Activated CD8-positive, alpha-beta memory T cell treated with anti-CD3 and anti-CD28 coated beads for 1 hour (primary cell): ENCODE measurements at places on chromosomes 12 and 14.

DNA sequence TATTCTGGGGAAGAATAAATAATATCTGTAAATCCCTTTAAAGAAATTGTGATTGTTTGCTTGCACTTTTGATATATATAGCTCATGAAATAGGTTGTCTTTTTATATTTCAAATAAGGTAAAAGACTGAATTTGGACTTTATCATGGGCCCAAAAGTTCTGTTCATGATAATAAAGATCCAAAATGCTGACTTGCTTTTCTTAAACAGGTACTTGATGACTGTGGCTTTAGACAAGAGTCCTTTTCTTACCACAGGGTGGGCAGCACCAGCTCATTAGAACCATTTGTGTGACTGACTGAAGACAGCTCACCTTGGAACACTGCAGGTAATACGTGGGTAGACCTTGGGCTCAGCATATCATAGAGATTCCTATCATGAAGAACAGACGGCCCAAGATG lies 432.6 kb downstream of the ETNK1 start:
- DNase-seq = no peak

- no peak for DNase-seq
Observed at GRCh38 chr12:89305373-89305772, 46.9 kb downstream of the DUSP6 start.

- DNase-seq = no peak
Observed at GRCh38 chr14:51490205-51490604, 161.5 kb upstream of the FRMD6 start.

DNA sequence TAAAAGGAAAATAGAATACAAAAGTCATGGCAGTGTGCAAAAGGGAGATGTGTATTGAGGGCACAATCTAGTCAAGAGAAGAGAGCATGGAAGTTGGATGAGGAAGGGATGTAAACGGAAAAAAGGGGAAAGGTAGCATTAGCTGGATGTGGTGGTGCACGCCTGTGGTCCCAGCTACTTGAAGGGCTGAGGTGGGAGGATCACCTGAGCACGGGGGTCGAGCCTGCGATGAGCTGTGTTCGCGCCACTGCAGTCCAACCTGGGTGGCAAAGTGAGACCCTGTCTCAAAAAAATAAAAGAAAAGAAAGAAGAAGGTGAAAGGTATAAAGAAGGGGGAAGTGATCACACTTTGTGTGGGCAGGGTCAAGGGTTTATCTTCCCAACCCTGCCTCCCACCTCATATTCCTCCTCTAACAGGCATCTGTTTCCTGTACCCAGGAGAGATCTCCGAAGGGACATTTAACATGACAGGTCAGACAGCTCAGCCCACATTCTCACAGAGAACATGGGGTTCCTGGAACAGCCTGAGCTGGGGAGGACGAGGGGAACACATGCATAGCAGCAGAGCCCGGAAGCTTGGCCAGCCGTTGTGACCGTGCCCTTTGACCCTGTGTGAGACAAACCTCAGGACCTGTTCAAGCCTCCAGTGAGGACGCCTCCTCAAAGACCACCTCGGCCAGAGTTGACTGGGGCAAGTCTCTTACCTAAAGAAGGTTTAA lies 8.9 kb downstream of the RNASE11 start:
- DNase-seq = no peak

DNA sequence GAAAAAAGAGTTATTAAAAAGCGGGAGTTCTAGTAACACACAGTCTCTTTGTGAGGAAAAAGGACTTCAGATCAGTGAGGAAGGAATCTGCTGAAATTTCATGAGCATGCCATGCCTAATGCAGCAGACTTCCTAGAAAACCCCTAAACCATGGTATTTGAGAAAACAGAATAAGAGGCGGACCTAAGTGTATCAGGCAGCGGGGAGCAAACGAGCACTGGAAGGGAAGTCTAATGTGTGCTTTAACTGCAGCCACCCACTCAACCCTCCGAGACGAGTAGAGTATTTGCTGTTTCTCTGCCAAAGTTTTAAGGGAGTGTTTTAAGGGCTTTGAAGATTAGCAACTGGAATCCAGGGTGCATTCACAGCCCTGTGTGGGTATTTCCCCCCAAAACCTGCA lies 36.5 kb downstream of the ACADS start:
- no peak for DNase-seq

DNA sequence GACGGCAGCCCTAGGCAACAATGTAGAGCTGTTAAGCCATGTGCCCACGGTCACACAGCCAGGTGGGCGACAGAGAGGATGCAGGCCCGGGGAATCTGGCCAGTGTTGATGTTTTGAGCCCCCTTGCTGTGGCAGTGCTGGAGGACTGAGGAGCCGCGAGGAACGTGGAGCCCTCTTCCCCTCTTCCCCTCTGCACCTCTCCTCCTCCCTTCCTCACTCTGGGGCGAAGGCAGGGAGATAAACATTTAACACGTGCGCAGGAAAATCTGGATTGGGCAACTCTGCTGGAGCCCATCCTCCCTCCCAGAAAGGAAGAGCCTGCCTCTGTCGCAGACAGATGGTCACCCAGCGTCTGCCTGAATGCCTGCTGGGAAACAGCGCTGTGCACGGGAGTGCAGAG lies 376.8 kb downstream of the FUT8 start:
- no peak for DNase-seq

DNA sequence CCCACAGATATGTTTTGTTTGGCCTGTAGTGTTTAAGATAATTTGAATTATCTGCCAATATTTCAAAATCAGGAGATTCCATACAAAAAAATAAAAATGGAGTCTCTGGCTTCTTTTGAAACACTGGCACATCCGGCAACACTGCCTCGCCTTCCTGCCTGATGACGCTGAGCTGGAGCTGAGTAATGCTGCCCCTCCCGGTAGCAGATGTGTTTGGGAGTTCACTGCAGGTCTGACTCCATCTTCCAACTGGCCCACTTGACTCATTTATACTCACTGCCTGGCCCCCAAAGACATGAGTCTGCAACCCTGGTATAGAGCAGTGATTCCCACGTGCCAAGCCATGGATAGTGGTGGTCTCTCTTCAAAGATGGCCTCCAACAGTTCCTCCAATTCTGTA lies 7.4 kb downstream of the CIT start:
- DNase-seq = no peak

- no peak for DNase-seq
Observed at GRCh38 chr12:74152370-74152769, 385.3 kb upstream of the ATXN7L3B start.

DNA sequence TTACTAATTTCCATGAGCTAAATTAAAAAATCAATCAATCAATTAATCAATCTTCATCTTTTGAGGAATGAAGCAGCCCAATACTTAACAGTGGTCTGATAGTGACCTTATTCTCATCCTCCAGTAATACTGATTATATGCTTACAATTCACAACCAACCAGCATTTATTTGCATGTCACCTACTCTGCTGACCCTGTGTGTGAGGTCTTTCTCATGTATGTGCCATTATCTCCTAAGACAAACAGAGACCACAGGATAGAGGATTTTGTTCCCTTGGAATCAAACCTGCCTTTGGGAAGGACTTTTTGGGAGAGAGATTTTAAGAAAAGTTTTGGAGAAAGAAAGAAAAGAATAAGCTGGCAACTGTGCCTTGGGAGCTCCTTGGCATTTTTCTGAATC lies 197.2 kb downstream of the NRXN3 start:
- no peak for DNase-seq

- DNase-seq = no peak
Observed at GRCh38 chr14:93012951-93013719, 90.2 kb downstream of the CHGA start.

GRCh38 chr14:35399083-35399937 lies 5.2 kb downstream of the NFKBIA start:
- no peak for DNase-seq

DNA sequence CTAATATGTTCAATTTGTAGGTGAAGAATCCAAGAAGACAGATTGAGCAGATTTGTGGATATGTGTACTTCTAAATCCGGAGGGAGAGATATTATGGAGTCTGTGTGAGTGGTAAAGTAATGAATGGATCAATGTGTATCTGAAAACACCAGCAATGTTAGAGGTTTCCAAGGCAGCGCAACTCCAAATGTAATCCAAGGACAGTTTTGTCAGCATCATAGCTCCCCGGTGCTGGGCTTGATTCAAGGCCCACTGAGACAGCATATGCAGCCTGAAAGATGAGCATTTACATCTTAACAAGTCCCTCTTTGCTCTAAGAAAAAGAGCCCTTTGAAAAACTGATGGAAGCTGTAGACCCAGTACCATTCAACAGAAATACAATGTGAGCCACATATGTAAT lies 38.3 kb upstream of the FRMD6 start:
- DNase-seq = no peak

GRCh38 chr12:98513379-98514322 lies 1.7 kb upstream of the TMPO start:
- no peak for DNase-seq

DNA sequence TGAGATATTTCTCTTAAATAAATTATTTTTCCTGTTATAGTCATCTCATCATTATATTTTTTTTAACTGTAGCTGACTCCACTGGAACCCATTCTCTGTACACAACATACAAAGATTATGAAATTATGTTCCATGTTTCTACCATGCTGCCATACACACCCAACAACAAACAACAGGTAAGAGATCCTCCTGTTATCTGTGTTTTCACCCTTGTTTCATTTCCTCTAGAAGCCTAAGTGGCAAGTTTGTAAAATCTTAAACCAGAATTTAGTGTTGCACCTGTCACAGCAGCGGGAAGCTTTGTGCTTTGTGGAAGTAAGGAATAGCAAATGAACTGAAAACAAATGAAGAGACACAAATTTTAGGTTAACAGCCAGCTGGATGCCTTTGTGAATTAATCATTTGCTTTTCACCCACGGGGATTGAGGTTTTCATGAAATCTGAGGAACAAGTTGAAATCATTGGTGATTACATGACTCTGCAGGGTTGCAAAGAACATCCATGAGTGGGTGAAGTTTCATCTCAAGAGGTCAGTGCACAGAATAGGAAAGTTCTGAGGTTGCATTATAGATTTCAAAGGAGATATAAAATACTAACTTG lies 273.9 kb upstream of the RGS6 start:
- no peak for DNase-seq

DNA sequence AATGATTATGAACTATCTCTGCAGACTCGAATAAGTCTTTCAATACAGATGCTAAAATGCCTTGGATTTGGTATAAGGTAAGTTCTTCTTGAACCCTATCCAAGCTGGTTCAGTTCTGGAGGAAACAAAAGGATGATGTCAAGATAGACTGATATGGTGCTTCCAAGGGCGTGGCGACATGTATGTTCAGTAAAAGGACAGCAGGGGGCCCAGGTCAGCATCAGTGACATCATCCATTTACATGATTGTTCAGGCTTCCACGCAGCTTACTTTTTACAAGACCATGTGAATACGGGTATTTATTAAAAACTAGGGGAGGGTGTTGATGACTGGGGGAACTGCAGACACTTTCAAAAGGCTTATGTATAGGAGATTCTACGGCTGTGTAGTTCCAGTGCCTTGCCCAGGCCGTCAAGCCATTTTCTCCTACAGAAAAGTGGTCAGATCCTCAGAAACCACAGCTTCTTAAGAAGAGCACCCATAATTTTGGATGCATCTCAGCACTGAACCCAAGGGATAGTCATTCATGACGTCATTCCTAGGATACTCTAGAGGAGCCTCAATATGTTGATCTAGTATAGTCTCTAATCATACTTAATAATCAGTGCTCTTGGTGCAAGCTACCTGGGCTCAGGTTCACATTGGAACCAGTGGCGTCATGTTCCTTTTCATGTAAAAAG lies 527.7 kb downstream of the FUT8 start:
- no peak for DNase-seq

DNA sequence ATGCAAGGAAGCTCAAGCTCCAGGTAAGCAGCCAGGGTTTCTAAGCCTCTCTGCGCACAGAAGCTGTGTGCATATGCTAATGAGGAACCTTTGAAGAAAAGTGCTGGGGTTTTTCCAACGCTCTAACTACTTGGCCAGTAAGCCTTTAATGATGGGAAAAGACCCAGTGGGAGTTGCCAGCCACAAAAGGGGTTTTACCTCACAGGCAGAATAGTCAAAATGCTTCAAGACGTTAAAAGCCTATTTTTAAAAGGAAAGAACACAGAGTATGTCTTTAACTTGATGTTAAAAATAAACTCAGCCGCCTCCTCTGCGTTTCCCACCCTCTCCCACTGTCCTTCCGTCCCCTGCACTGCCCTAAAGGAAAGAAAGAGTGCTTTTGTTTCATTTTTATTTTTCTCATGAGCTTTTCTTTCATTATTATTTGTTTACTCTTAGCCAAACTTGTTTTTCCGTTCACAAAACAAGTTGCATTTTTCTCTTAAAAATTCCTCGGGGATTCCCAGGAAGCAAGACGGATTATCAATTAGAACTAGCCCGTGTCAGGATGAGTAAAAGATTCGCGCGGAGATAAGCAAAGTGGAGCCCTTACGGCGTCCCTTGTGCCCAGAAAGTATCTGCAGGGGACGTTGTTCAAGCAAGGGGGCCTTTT lies 209.8 kb upstream of the NUDT4 start:
- DNase-seq = no peak

DNA sequence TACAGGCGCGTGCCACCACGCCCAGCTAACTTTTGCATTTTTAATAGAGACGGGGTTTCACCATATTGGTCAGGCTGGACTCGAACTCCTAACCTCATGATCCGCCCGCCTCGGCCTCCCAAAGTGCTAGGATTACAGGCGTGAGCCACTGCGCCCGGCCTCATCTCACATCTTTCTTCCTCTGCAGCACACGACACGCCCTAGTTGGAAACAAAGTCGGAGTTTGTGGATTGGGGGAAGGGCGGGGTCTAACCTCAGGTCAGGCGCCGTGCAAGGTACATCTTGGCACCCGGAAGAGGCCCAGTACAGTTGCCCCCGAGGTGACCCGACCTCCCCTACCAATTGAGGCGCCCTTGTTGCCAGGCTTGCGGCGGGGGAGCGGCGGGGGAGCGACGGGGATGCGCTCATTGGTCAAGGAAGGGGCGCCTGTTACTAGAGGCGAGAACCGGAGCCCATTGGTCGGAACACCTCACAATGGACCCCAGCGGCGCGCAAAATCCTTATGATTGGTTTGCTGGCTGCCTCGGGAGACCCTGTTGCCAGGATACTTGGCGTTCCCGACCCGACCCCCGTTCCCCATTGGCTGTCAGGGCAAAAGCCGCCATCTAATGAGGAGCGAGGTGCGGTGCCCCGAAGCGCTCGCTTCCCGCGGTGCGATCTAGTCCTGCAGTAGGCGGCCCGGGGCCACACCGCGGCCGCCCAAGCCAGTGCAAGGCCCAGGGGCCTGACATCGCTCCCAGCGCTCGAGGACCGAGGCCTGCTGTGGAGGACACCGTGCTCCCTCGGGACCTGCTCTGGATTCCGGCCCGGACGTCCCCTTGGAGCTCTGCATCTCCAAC lies at the start of gene REC8:
Gene REC8 (plus strand): TSS at position 659 of the 839 bp plus-strand sequence. CDS start 473 bp downstream, outside the sequence.
- DNase-seq = peak; percentile 63

GRCh38 chr14:76500480-76500879 lies 124.5 kb downstream of the ESRRB start:
- DNase-seq = no peak

GRCh38 chr12:94596596-94596995 lies 53.8 kb downstream of the TMCC3 start:
- no peak for DNase-seq

GRCh38 chr12:24505366-24506015 lies 443.4 kb downstream of the BCAT1 start:
- no peak for DNase-seq
